ENCODE measurements at places on chromosomes 16 and 17. TPM values are rescaled to one million over a fixed set of nuclear protein-coding genes. Genes with fewer than 3 reads are reported as not detected.

DNA sequence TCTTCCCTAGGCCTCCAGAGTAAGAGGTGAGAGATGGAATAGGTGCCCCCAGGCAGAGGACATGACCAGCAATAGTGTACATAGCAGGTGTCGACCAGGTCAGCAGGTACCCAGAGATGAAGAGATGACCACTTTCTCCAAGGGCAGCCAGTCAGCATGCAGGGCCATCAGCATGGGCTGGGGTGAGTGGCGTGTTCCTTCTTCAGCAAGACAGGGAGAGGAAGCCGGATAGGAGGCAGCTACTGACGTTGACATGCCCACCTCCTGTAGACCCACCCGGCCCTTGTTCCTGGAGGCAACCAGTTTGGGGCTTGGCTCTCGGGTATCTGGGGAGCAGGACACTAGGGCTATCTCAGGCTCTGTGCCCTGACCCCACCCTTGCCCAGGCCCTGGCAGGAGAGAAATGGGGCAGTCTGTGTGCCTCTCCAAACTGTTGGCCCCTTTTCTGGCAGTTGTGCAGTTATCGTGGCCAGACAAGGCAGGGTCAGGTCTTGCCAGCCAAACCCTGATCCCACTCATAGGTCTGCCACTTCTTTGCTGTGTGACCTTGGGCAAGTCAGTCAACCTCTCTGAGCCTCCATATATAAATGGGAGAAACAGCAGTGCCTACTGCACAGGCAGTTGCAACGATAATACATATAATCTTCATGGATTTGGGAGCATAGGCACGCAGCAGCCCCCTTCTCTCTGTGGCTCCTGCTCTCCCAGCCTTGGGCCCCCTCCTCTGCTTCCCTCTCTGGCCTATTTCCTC lies 1.4 kb upstream of the NDRG4 start:
- H3K36me3 ChIP-seq, result no peaks in the 10 kb centered on the region
- H3K27me3 ChIP-seq, result peaks cover 26% of the 10 kb centered on the region
- no peak for DNase-seq
- H3K4me1 ChIP-seq, result peaks cover 19% of the 10 kb centered on the region

DNA sequence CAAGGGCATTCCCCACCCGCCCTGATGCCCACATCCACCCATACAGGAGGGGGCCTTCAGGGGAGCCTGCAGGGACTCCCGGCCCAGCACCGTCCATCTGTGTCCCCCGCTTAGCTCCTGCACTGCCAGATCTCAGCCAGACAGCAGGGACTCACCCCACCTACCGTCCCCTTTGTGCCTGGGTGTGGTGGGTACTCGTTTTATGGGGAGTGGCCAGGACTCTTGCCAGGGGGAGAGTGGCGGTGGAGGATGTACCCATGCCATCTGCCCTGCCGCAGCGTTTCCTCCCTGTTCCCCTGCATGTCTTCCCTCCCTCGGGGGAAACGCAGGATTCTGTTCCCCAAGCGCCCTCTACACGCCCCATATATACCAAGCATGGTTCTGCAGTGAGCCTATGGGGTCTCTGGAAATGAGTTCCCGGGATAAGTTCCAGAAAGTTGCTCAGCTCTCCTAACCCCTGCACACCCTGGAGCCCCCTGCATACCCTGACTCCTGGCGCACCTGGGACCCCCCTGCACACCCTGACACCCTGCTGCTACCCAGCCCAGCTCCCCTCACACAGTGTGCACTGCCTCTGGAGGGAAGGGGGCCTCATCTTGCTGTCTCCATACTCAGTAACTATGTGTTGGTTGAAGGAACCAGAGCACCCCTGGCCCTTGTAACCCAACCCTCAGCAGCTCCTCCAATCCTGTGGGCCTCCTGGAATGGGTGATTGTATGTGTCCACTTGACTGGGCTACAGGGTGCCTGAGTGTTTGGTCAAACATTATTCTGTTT lies 4.2 kb upstream of the MAFG start:
- DNase-seq, result no peak
- no peak overlapping the region for H3K4me3 ChIP-seq
- no peak overlapping the region for H3K27ac ChIP-seq
- H3K36me3 ChIP-seq, result no peaks in the 10 kb centered on the region
- H3K4me1 ChIP-seq, result peaks cover 19% of the 10 kb centered on the region
- no peaks in the 10 kb centered on the region for H3K27me3 ChIP-seq

DNA sequence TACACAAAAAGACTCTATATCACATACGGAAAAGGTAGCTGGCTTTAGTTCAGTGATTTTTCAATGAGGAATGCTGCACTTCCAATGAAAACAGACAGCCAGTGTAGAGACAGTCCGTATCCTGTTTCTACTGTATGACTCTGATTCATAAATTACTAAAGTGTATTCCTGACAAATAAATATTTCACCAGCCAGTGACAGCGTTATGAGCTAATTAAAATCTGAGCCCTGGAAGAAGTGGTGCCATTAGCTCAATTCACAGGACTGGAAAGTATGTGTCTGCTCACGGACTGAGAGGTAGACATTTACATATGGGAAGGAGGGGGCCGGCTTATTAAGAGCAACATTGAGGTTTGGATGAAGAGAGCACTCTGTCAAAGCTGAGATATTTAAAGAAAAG lies 207.9 kb upstream of the RBFOX1 start:
- no peak overlapping the region for H3K27ac ChIP-seq
- DNase-seq, result no peak
- no peak overlapping the region for H3K4me3 ChIP-seq
- no peaks in the 10 kb centered on the region for H3K4me1 ChIP-seq
- peaks cover 23% of the 10 kb centered on the region for H3K27me3 ChIP-seq

DNA sequence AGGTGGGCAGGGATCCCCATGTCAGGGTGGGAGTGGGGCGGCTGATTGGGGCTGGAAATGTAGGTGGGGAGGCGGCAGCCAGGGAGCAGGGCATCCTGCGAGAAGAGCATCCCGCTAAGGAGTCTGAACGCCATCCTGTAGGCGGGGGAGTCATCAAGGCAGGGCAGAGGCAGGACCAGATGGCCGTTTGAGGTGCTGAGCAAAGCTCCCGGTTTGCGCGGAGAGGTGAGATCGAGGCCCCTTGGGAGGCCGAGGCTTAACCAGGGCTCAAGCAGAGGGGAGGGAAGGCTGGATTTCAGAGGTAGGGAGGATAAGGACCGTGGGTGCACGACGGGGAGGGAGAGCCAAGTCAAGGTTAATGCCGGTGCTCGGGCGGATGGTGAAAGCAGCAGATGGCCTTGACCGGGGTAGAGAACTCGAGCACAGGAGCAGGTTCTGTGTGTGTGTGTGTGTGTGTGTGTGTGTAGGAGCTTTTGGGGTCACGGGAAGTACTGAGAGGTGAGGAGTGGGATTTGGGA lies 472 bp upstream of the NME2 start:
- H3K4me3 ChIP-seq, result peak overlapping the region; percentile 89
- DNase-seq, result peak; percentile 50

DNA sequence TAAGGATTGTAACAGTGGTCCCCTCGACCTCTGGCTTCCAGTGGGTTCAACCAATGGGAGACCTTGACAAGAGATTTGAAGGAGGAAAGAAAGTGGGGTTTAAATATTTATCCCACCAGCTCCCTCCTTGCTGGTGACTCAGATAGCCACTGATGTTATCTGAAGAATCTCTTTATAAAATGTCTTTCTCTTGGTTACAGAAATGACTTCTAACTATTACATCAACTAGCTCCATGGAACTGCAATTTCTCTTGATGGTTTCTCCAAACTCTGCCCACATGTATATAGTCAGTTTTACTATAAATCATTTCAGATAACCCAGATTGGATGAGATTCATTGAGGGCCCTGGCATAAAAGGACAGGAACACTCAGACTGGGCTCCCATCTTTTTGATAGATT lies 920.2 kb upstream of the SOX9 start:
- no peaks in the 10 kb centered on the region for H3K27me3 ChIP-seq
- H3K4me3 ChIP-seq, result no peak overlapping the region

DNA sequence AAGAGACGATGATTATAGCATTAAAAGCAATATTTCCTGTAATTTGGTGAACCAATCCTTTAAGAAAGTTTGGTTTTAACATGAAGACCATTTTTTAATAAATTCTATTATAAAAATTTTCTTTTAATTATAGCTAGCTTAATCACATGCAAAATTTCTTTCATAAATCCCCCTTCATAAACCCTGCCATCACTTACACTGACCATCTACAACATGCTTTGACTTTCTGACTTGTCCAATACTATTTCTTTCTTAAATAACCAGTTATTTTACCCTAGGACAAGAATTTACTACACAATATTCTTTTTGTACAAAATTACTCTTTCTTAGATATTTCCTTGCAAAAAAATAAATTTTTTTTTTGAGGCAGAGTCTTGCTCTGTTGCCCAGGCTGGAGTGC lies 1334.8 kb downstream of the CDH11 start:
- H3K4me3 ChIP-seq, result no peak overlapping the region
- no peak for DNase-seq
- H3K27me3 ChIP-seq, result no peaks in the 10 kb centered on the region

NPIPB9 gene
- total RNA-seq, result 3.6 TPM

DNA sequence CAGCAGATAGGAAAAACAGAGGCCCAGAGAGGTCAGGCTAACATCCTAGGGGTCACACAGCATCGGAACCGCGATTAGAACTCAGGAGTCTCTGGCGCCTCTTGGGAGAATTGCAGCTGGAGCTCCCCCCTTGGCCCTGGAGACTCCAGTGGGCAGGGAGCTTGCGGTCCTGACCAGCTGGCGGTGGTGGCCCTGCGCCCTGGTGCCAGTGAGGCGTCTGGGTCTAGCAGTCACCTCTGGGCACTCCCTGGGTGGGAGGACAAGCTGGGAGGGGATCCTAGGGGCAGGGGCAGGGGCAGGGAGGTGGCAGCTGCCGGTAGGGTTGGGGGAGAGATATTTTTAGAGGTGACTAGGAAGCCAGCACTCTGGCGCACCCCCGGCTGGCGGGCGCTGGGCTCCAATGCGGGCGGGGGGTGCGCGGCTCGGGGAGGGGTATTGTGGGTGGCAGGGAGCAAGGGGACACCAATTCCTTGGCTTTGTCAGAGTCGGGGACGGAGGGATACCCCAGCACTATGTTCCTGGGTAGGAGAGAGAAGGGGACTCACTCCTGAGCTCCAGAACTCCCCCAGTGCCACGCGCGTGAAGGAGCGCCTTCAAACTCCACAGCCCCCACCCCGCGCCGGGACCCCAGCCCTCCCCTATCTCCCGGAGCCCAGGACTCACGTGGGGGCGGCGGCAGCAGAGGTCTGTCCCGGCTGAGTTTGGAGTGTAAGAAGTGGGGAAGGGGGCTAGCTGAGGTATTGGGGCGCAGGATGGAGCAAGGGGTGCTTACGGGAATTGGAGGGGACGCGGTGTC lies 584 bp downstream of the PHOSPHO1 start:
- no peak for DNase-seq
- H3K27ac ChIP-seq, result no peak overlapping the region
- H3K4me1 ChIP-seq, result peaks cover 3% of the 10 kb centered on the region
- H3K36me3 ChIP-seq, result no peaks in the 10 kb centered on the region
- H3K4me3 ChIP-seq, result peak overlapping the region; percentile 69

DNA sequence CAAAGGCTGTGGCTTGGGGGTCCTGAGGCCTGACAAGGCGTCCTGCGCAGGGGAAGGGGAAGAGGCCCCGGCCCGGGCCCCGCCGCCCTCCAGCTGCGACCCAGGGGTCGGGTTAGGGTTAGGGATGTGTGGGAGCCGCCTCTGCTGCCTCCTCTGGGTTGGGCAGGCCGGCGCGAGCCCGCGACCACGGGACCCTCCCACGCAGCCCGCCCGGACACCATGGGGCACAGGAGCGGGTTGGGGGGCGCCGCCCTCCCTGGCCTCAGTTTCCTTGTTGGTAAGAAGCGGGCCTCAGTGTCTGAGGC lies 386 bp downstream of the CIAO3 start:
- peaks cover 9% of the 10 kb centered on the region for H3K4me1 ChIP-seq
- H3K27ac ChIP-seq, result no peak overlapping the region
- no peaks in the 10 kb centered on the region for H3K27me3 ChIP-seq
- peak overlapping the region; percentile 79 for H3K4me3 ChIP-seq
- peaks cover 6% of the 10 kb centered on the region for H3K36me3 ChIP-seq

DNA sequence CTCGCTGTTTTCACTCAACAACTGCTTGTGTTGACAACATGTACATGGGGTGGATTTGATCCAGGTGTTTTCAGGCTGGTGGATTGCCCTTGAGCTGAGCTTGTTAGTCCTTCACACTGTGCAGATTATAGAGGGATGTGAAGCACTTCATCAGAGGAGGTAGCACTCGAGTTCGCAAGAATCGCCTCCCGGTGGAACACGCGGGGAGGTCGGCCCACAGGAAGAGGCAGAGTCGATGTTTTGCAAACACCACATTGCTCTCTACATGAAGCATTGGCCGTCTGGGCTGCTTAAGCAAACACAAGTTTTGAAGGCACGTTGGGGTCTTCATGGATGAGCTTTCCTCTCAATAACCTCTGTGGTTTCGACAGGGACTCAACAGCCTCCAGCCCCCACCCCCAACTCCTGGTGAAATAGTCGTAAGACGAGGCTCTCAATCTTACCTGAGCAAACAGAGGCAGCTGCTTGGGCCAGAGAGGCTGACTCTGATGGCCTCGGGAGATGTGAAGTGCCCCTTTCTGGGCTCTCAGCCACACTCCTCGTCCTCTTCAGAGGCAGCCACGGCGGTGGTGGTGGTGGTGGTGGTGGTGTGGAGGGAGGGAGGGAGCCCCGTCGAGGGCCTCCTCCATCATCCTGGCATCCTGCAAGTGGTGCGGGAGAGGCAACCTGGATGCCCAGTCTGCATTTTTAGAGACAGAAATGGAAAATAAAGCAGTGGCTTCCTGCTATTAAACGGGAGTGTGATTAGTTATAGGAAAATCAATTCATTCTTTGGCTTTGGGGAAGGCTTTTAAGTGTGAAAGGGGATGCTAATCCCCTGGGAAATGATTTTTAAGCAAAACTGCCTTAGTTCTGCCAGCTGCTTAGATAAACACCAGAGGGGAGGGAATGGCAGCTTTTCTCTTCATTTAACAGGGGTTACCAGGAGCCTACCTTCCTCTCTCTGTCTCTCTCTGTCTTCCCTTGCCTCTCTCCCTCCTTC lies 552.5 kb upstream of the EEF2KMT start:
- H3K27me3 ChIP-seq, result peaks cover 15% of the 10 kb centered on the region
- H3K4me3 ChIP-seq, result no peak overlapping the region
- H3K27ac ChIP-seq, result no peak overlapping the region
- no peak for DNase-seq
- no peaks in the 10 kb centered on the region for H3K36me3 ChIP-seq

DNA sequence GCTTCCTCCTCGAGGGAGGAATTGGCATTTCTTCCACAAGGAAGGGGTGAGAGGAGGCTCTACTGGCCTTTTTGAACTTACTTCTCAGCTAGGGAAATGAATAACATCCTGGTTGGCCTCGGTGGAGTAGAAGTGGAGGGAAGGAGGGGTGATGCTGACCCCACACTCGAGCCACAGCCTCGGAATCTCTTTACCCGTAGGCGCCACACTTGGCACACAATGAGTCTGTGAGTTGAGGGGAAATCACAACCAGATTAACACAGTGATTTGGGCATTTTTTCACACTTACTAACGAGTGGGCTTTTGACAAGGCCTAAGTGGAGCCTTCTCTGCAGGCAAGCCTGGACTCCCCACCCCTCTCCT lies 47.3 kb upstream of the TBX2 start:
- H3K27ac ChIP-seq, result peak overlapping the region; percentile 83

G6PC1 gene
- total RNA-seq, result not detected
